ENCODE measurements at places on chromosomes 12 and 14.

DNA sequence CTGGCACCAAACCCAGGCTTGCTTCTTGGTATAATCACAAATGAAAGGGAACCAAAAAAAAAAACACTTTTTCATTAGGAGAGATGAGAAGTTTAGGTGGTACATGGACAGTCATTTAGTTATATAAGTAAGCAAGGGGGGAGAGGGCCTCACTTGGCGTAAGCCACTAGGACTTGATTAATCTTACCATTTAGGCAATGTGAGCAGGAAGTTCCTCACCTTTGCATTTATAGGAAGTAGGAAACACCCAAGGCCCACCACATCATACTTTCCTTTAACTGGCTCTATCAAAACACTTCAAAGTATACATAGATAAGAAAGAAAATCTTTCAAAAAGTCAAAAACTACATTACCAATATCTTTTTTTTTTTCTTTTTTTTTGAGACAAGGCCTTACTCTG lies 6.7 kb upstream of the RPS6KA5 start:
- no peak for DNase-seq

DNA sequence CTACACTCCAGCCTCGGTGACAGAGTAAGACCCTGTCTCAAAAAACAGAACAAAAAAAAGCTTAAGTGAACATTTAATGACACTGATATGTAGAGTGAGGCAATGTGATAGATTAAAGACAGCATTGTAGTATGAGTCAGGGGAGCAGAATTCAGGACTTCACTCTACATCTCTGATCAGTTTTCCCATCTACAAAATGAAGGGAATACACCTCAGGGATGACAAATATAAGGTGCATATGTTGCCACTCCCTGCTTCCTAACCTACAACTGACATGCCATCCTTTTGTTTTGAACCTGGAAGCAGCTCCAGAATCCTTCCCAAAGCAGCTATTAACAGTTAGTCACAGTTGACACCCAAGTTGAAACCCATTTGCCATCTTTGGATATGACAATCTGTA lies 30.9 kb upstream of the STRN3 start:
- DNase-seq: no peak

DNA sequence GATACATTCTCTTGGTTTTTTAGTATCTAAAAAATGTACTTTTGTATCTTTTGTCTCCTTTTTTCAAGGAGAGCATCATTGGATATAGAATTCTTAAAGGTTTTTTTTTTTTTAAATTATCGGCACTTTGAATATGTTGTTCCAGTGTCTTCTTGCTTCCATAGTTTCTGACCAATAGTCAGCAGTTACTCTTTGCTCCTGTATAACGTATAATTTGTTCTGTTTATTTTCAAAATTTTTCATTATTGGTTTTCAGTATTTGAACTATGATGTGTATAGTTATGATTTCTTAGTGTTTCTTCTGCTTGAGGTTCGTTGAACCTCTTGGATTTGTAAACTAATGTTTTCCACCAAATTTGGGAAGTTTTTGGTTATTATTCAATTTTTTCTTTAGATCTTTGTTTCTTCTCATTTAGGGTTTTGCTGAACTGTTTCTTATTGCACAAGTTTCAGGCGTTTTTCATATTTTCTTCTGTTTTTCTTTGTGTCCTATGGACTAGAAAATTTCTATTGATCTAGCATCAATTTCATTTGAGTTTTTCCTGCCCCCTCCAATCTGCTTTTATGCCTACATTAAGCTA lies 93.9 kb downstream of the PLBD1 start:
- peak; percentile 21 for DNase-seq

DNA sequence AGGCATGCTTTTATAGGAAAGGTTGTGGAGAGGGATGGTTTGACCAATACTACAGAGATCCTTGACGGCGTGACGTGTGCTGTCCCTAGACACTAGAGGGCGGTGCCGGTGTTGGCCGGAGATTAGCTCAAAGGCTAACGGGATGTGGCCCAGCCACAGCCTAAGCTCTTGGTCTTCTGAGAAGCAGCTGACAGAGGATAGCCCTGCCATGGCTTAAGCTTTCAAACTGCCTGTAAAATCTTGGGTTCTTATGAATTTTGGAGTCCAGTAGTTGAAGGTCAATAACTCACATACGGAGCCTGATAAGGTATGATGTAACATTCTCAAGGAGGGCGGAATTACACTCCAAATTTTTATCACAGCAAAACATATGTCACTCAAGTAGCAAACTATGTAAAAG lies 515.7 kb upstream of the ATXN7L3B start:
- peak; percentile 61 for DNase-seq

- DNase-seq: no peak
Observed at GRCh38 chr12:29751676-29752075, 32.1 kb downstream of the TMTC1 start.

- no peak for DNase-seq
Observed at GRCh38 chr12:13097491-13098011, 5.9 kb downstream of the GSG1 start.

DNA sequence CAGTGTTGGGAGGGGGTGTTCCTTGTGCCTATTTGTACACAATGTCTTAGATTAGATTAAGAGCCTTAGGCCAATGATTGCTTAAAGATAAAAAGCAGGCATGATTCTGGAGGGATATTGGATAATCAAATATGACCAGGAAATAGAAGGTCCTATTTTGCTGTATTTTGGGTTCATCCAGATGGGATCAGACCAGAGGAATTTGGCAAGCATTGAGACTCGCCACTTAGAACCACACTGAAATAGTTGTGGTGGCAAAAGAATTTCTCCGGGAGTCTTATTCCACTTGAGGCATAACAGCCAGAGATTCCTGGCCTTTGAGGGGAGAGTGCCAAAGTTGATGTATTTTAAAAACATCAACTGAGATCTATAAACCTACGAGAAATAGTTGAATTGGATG lies 327.2 kb downstream of the RAD51B start:
- peak; percentile 99 for DNase-seq

DNA sequence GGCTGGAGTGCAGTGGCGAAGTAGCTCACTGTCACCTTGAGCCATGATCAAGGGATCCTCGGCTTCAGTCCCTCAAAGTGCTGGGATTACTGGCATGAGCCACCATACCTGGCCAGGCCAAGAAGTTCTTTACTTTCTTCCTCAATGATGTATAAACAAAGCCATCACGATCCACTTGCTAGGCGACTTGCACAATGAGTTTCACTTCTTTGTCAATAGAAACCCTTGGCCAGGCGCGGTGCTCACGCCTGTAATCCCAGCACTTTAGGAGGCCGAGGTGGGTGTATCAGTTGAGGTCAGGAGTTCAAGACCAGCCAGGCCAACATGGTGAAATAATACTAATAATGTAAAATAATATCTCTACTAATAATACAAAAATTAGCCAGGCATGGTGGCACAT lies 14.4 kb upstream of the SPSB2 start:
- DNase-seq: no peak

DNA sequence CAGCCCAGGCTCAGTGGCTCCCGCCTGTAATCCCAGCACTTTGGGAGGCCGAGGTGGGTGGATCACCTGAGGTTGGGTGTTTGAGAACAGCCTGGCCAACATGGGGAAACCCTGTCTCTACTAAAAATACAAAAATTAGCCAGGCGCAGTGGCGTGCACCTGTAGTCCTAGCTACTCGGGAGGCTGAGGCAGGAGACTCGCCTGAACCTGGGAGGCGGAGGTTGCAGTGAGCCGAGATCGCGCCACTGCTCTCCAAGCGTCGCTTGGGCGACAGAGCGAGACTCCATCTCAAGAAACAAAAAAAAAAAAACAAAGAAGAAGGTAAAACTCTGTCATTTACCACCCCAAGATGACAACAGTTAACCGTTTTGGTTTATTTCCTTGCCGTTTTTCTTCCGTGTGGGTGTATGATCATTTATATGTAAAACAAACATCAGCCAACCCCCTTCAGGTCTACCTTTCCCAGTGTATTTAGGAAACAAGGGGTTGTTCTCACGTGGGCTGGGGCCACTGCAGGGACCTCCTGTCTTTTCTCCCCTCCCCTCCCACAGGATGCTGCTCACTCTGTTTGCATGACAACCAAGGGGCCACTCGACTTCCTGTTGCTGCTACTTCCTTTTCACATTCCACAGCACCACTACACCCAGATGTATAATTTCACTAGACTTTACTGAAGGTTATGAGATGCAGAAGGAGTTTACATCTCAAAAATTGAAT lies 13.6 kb downstream of the TTC9 start:
- no peak for DNase-seq

DNA sequence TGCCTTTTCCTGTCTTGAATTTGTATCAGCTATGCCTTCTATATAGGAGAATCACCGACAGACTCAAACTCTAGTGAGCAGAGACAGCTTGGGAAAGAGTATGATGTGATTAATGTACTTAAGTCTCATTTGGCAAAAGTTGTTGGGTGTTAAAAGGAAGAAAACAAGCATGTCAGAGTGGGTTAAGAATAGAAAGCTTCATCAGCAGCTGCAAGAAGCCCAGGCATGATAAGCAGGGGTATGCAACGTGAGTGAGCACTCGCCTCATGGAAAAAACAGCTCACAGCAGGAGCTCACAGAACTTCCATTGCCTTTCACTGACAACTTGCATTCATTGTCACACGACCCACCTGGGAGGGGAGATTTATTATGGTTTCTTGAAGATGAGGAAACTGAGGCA lies 35.9 kb upstream of the WNK1 start:
- no peak for DNase-seq

DNA sequence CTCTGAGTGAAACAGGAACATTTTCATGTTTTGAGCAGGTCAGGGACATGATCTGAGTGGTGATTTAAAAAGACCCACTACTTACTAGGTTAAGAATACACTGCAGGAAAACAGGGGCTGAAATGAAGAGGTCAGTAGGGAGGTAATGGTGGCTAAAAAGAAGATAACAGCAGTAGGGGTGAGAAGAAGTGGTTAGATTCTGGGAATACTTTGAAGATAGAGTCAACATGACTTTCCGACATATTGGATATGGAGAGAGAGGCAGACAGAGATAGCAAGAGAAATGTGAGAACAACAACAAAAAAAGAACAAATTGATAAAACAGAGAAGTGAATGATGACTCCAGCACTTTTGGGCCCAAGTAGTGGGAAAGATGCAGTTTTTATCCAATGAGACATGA lies 168.0 kb downstream of the ALX1 start:
- no peak for DNase-seq

DNA sequence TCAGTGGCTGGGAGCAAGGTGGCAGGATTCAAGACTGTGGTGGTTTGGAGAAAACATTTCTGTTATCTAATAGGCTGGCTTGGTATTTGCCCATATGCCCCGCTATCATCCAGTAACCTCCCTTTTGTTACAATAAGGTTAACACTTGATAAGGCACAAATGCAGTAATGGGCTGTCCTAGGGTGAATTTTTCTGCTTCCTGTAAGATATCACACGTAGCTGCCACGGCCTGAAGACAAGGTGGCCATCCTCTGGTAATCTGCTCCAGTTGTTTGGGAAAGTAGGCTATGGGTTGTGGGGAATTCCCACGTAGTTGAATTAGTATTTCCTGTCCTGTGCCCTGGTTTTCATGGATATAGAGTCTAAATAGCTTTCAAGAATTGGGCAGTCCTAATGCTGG lies 23.1 kb downstream of the ANG start:
- no peak for DNase-seq

GRCh38 chr14:91753501-91754128 lies 21.7 kb upstream of the CATSPERB start:
- DNase-seq: no peak

DNA sequence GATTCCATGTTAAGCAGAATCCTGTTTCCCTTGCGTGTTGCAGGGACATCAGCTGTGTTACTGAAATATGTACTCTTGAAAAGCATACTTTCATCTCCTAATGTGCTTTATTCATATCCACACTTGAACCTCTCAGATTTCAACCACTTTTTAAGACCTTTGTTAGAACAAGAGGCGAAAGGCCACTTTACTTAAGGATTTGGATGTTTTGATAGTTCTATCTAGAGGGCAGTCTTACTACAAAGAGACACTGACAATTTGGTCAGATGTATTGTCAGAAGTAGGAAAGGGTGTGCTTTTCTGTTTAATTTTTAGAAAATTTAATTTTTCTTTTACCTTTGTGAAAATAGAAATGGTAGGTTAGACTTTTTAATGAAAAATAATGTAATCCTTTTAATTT lies 267.9 kb downstream of the TMTC2 start:
- DNase-seq: no peak

DNA sequence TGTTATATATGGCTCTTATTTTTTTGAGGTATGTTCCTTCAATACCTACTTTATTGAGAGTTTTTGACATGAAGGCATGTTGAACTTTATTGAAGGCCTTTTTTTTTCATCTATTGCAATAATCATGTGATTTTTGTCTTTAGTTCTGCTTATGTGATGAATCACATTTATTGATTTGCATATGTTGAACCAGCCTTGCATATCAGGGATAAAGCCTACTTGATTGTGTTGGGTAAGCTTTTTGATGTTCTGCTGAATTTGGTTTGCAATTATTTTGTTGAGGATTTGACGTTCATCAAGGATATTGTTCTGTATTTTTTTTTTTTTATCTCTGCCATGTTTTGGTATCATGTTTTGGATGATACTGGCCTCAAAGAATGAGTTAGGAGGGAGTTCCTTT lies 15.2 kb upstream of the ART4 start:
- DNase-seq: no peak

- no peak for DNase-seq
Observed at GRCh38 chr12:84813780-84814663, 98.6 kb downstream of the SLC6A15 start.

GRCh38 chr12:47065546-47065945 lies 13.9 kb upstream of the PCED1B start:
- DNase-seq: peak; percentile 53

DNA sequence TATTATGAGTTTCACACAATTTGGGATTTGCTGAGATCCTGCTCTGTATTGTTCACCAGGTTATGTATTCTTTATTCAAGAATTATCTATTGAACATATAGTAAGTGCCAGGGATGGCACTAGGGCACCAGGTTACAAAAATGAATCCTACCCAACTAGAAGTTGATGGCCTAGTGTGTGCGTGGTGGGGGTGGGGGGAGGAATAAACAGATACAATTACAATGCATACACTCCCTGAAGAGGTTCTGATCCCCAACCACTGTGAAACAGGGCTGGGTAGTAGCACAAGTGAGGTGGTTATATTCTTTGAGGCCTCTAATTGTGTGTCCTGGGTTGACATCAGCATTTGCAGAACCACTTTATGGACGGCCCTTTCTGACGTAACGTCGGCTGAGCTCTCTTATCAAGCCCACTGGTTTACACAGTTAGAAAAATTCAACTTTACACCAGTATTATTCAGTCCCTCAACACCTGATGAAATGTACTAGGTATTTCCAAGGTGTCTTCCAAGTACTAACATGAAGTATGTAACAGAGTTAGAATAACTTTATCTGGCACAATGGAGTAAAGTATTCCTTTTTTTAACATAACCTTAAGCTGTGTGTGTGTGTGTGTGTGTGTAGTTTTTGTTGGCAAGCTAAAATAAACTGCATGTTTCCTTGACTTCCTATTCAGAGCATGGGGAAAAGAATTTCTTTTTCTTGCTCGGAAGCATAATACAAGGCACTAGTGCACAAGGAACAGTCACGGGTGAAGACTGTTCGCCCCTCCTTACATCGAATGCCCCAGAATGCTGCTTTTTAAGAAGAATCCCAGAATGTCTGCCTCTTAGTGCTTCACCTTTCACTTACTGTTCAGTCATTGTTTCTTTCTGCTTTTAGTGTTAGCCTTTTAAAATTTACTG lies 8.1 kb upstream of the GLRX5 start:
- no peak for DNase-seq
